NCI-H2227 treated with DMSO at 0.1 percent for 48 hours (cell line): ENCODE measurements at places on chromosomes 1 and 21.

- no peak for DNase-seq
Measured at GRCh38 chr1:35361638-35362037, 93.1 kb downstream of the ZMYM4 start.

DNA sequence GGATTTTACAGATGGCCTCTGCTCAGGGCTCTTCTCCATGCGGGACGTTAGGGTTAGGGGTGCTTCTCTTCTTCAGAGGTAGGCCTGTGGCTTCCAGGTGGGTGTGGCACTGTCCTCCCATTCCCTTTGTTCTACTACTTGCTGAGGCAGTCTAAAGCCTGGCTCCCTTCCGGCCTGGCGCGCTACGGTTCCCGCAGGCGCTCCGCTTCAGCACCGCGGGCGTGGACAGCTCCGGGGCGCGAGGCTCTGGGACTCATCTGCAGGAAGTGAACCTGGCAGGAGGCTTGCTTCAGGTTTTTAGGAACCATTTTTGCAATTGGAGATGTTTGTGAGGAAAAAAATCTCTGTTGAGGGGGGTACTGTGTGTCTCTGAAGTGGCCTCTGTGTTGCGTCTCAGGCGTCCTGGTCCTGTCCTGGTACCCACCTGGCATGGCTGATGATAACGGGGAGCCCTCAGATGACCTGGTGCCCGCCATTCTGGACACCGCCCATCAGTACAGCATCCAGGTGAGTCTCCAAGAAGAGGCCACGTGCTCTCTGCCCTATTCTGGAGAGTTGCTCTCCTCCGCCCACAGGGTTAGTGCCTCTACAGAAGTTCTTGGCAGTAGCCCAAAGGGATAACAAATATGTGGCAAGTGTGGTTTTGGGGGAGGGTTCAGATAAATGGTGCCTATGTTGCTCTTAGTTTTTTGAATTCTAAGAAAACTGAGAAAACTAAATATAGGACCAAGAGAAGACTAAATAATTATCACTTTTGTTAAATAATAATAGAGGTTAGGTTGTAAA is 1.9 kb downstream of the MANEAL start:
- DNase-seq = no peak

DNA sequence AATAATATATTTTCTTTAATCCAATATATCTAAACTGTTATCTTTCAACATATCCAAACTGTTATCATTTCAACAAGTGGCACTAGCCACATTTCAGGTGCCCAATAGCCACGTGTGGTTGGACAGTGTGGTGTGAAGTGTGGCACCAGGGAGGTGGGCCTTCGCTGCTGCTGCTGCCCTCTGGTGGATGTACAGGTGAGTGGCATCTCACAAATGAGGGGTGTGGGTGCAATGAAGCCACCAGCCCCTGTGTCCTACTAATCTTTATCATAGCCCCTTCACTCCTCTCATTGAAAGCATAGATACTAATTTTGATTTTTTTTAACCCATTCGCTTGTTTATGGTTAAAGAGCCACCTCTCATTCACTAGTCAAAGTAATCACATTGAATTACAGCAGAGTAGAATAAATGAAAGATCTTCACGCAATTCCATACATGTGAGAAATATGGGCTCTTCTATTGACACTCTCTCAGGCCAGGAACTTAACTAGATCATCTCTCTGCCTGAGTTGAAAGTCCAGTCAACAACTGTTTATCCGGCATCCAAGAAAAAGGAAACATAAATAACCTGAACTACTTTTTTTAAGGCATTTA is 499.2 kb downstream of the OMA1 start:
- no peak for DNase-seq

DNA sequence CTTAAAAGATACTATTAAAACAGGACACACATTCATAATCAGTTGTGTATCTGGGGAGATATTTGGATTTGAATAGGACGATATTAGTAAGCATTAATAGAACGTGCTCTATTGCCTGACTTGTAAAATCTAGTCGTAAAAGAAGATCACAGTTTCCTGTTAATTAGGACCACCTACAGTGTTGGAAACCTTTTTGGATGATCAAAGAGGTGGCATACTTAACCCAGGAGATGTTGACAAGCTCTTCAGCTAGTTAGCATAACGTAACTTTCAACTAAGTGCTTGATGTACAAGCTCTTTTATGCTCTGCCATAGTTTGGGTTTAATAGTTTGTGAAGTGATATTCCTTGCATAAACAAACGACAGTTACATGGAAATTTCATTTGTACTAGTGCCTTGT is 293.3 kb upstream of the NR5A2 start:
- DNase-seq = no peak

GRCh38 chr1:27937524-27937836 is 2.7 kb downstream of the SMPDL3B start:
- DNase-seq = no peak

DNA sequence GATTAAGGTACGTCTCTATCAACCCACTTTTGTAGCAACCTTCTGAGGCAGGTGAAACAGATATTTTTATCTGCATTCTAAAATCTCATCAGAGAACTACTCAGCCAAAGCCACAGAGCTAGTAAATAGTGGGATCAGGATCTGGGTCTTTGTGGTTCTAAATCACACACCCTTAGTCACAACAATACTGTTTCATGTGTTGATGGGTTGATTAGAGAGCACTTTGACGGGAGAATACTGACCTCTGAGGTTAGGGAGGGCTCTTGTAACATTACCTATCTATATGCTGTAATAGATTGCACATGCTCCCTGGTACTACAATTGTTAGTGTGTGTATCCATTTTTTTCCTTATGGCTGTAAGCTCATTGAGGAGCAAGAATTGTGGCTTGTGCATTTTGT is 45.5 kb upstream of the CCDC190 start:
- no peak for DNase-seq

DNA sequence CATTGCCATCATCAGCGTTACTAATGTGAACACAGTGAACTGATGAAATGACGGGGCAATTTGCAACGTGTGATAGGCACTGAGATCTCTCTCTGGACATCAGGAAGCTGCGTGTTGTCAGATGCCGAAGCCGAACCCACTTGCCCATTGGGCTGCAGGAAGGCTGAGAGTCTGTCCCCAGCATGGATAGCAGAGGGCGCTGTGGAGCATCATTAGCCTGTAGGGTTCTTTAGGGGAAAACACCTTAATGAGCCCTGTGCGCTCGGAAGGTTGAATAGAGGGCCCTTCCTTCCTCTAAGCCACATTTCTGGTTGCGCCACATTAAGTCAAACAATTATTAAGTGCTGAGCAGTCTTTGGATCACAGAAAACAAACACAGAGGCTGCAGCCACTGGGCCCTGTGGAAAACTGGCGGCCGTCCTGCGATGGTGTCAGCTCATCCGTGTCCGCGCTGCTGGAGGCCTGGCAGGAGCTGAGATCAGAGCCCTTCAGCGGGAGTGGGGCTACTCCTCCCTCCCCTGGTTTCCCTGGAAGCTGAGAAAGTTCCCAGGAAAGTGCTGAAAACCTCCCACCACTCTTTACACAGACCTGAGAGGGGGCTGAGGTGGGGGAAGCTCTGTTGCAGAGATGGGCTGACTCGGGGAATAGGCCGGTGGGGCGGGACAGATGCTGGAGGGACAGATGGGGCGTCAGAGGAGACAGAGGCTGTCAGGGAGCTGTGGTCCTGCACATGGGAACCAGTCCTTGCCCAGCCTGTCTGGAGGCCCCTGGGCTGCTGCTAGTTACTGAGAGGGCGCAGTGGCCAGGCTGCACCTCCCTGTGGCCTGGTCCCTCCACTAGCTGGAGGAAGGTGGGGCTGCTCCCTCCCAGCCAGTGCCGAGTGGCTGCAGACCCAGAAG is 12.7 kb downstream of the TFF2 start:
- peak; percentile 62 for DNase-seq

DNA sequence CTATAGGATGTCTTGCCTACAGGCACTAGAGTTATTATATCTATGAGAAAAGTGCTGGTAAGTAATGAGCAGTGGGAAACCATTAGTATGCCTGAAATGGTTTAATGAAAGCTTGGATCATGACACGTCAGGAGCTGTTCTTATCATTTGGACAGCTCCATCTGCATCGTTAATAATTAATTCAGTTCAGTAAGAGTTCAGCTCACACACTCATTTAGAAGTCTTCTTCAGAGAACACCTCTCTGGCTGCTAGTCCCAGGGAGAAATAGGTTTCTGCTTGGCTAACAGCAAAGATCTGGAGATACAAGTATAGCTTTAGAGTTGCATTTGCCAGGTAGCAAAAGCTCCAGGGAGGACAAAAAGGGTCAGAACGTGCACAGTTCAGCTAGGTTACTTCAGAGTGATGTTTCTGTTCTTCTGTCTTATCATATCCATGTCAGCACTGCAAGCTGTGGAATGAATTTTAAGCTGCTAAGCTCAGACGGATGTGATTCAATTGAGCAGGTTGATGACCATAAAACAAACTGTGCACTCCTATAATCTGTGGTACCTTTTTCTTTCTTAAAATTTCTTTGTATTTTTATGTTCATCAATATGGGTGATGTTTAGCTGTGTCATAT is 173.6 kb downstream of the ADGRL2 start:
- no peak for DNase-seq

- DNase-seq = no peak
Measured at GRCh38 chr1:82273816-82274215, 473.1 kb downstream of the ADGRL2 start.

GRCh38 chr1:17239420-17239819 is 9.5 kb upstream of the PADI3 start:
- peak; percentile 65 for DNase-seq

DNA sequence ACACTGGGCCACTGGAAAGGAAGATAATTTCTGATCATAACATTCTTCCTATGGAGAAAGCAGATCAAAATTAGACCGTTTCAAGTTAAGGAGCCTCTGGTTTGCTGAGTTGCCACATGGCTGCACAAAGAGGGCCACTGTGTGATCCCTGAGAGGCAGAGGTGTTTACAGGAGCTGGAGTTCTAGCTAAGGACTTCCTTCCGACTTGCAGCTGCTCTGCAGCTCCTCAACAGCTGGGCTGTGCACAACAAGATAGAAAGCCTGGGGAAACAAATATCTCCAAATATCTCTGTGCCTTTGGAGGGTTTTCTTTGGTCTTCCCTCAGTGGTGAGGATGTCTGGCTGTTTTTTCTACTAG is 26.8 kb downstream of the GADD45A start:
- DNase-seq = no peak

DNA sequence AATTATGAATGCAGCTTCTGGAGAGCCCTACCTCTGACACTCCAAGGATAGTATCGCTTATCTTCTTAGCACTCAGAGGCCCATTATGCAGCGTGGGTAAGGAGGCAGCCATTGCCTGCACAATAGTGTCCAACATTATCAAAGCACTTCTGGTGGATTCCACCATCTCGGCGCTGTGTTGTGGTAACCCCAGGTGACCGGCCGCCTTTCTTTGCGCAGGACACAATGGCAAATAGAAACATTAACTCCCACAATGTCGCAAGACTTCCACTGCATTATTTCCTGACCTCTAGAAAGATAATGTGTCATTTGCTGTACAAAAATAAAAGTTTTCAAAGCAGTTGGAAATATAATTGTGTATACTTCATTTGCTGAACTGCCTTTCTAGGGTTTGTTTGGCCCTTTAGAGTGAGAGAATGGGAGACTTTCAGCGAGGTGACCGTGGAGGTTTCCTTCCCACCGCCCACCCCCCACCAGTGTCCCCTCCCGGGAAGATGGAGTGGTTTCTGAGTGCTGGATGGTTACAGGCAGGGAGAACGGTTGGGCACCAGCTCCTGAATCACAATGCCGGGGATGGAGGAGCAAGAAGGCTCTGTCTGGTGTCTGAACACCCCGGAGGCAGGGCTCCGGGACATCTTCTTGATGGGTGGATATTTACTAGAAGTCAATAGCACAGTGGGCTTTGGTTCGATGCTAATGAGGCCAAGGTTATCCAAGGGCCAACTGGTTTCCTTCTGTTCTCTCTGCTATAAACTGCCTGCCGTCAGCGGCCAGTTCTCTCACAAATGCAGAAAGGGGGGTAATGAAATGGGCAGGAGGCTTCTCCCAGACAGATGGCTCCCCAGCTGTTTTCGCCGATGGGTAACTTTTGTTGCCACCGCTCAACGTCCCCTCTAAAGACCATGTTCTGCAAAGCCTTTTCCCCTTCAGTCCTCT is 215.4 kb upstream of the PROX1 start:
- DNase-seq = no peak

DNA sequence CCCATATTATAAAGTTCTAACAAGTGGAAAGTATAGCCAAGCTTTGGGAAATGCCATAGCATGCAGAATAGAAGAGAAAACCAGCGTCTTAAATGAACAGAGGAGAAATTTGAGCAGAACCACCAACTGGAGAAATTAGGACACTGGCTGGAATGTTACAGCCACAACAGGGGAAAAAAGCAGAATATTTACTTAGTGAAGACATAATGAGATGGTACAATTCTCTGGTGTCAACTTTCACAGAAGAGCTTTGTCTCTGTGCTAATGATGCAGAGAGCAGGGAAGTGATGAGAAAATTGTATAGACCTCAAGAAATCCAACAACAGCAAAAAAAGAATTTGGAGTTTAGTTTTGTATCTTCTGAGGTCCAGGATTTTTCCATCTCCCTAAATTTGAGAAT is 249.7 kb downstream of the KIF26B start:
- no peak for DNase-seq

DNA sequence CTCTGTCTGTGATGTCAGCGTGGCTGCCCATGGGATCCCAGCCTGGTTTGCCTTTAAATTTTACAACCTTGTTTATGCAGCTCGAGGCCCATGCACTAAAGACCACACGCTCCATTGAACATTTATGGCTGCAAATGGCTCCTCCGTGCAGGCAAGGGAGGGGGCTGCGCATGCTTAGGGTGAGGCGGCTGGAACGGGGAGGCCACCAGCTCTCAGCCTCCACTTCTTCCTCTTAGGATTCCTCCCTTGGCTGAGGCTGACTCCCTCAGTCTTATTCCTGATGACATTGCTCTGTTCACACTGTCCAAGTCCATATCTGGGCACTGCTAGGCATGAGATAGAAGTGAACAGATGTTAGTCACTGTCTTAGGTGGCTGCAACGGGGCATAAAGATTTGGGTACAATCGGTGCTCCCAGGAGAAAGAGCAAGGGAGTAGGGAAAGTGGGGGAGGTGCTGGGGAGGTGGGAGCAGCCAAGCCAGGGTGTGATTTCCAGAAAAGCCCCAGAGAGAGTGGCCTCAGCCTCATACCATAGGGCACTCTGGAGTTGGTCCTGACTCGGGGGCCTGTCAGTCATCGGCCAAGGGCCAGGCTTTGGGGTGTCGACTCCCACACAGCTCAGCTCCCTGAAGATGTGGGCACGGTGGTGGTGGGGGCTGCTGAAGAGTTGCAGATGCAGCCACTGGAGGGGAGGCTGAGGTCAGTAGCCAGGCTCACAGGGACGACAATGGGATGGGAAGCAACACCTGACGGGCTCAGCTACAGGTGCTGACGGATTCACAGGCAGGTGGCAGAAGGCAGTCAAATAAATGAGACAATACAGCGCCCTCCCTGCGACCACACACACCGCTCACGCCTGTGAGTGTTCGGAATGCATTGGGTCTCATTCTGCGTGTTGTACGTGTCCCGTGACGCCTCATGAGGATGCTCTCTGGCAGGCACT is 37.3 kb upstream of the ACTL8 start:
- no peak for DNase-seq

- no peak for DNase-seq
Measured at GRCh38 chr1:67584938-67585337, 100.1 kb upstream of the GADD45A start.

GRCh38 chr1:108007531-108007930 is 42.6 kb upstream of the VAV3 start:
- DNase-seq = no peak
